ENCODE measurements at places on chromosomes 1 and 21.

- DNase-seq = no peak
Measured at GRCh38 chr21:18265944-18266343, 21.3 kb downstream of the CHODL start.

DNA sequence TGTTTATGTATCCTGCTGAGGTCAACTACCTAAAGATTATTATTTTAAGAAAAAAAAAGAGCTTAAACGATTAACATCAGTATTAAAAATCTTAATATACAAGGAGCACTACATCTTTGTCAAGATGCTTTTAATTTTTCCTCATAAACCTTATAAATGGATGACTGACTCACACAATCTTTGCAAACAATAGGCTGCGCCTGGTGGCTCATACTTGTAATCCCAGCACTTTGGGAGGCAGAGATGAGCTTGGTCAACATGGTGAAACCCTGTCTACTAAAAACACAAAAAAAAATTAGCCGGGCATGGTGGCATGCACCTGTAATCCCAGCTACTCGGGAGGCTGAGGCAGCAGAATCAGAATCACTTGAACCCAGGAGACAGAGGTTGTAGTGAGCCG is 1.7 kb downstream of the KHDC4 start:
- DNase-seq = no peak

DNA sequence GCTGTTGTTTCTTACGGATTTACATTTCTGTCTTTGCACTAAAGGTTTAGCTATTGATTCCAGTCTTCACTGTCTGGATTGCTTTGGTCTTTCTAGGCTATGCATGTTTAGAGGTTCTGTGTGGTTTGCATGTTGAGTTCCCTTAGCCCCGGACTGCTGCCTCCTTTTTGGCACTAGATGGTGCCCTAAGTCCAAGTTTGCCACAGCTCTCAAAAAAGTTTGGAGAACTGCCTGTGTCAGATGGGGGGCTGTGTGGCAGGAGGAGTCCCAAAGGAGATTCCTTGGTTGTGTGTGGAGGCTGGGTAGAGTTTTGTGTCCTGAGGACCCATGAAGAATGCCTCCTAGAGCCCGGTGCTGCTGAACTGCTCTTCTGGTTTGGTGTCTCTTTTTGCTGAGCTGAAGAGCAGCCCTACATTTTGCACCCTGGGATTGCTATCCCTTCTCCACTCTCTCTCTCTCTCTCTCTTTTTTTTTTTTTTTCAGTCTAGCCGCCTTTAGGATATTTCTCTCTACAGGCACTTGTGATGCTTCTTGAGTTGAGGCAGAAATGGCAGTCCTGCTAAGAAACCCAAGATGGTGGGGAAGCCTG is 74.4 kb downstream of the PTGS2 start:
- DNase-seq = no peak

- no peak for DNase-seq
Measured at GRCh38 chr1:231138236-231138635, 23.6 kb upstream of the TRIM67 start.

GRCh38 chr1:186819563-186819962 is 9.2 kb upstream of the PLA2G4A start:
- no peak for DNase-seq

- DNase-seq = no peak
Measured at GRCh38 chr1:181259026-181259745, 170.7 kb downstream of the IER5 start.

GRCh38 chr1:8666389-8667167 is 150.9 kb downstream of the RERE start:
- no peak for DNase-seq

- DNase-seq = no peak
Measured at GRCh38 chr1:228989992-228990827, 254.9 kb downstream of the RHOU start.

GRCh38 chr1:115332813-115333608 is 5.0 kb downstream of the NGF start:
- no peak for DNase-seq

Measured in NCI-H1930 (cell line).